Kidney tubule cell (primary cell): ENCODE measurements at places on chromosomes 2 and 18.
A peak's percentile ranks its signal among the peaks of the same experiment; 100 is the strongest.

GRCh38 chr18:1513519-1513918 lies 608.8 kb downstream of the ADCYAP1 start:
- DNase-seq: peak; percentile 2

GRCh38 chr2:86068136-86068588 lies 37.5 kb downstream of the POLR1A start:
- DNase-seq: peak; percentile 75

GRCh38 chr2:240988571-240989271 lies 9.7 kb upstream of the SNED1 start:
- no peak for DNase-seq

DNA sequence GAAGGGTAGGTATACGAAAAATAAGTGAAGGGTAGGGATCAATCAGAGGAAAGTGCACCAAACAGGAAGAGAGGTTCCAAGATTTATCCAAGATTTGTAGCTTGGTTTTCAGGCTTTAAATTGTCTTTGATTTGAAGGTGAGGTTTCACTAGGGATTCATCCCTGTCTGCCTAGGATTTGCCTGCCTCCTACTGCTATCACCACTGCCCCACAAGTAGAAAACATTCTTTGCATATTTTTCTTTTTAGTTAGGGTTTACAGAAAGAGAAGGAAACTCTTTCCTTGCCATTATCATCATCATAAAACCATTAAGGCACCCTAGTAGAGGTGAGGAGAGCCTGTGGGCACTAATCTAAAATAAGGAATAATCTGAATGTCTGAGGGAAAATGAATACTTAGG lies 45.8 kb upstream of the TANC1 start:
- no peak for DNase-seq

- DNase-seq: peak; percentile 66
These were observed 64.2 kb upstream of the TMEM17 start for GRCh38 chr2:62569907-62570841.

- DNase-seq: peak; percentile 65
These were observed 3.0 kb upstream of the FOSL2 start for GRCh38 chr2:28389399-28390240.

DNA sequence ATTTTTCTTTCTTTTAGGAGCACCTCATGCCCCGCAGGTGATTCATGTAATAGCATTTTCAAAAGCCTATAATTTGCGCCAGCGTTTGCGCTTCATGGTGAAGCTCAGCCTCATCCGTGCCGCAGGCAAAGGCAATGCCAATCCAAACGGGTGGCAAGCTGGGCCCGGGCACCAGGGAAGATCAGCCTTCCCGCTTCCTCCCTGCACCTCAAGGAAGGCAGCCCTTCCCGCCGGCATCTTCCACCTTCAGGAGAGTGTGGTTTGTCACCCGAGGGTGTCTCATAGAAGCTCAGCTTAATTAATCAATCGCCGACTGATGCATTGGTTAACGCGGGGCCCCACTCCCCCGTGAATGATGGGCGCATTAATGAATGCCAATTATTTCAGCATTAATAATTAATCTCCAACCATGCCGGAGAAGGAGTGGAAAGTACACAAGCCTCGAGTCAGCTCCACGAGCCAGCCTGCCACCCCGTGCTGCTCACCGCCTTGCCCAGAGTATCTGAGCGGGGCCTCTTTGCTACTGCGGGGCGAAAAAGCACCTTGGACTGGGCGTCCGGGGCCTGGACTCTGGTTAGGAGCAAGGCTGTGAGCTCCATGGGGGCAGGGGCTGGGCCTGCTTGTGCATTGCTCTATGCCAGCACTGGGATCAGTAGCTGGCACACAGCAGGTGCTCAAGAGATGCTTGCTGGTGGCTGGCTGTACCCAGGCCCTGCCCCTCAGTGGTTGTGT lies 13.0 kb downstream of the INHBB start:
- no peak for DNase-seq

- no peak for DNase-seq
These were observed 82.0 kb downstream of the DNMT3A start for GRCh38 chr2:25259737-25260124.

DNA sequence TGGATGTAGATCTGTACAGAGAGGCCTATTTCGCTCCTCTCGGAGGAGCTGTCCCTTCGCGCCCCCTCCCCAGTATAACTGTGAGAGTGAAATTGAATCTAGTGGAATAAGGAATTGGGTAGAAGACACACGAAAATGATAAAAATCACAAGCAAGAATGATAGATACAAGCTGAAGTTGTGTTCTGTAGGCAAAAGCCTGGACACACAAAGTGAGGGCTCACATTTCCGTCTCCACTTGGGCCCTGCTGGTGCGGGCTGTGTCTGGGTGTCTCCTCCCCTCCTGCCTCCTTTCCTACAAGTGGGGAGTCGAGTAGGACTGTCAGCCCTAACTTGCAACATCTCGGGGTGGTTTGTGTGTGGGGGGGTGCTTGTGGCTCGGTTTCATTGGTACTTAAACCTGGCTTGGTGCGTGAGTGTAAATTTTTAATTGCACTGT lies 457 bp upstream of the SP9 start:
- DNase-seq: no peak

- DNase-seq: peak; percentile 6
These were observed 138.2 kb upstream of the NRP2 start for GRCh38 chr2:205543937-205544702.

GRCh38 chr2:82120654-82121053 lies 1816.1 kb upstream of the LRRTM1 start:
- no peak for DNase-seq

DNA sequence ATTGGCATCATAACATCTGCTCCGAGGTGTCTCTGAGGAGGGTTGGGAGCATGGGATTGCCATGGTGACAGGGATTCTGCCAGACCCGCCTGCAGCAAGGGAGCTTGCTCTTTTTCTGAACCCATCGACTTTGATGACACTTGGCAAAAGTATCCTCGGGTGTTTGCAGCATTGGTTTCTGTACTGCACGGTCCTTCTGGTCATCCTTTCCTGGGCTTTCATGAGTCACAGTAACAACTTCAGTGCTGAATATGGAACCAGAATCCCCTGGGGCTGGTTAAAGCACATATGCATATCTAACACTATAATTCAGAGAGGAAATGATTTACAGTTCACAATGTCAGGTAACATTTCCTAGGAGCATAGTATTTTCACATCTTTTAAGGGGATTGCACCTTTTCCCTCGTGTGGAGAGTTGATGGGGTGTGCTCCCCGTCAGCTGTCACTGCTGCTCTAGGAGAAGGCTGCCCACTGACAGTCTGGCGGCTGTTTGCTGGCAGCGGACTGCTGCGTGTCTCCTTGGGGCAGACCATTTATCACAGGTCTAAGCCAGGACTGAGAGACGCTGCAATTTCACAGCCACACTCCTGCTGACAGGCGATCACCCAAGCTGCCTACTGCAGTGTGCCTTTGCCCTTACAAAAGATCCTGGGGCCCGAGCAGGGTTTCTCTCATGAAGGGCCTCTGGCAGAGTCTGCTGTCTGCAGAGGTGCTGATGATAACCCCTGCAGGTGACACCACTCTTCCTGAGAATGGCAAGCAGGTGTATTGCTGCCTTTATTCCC lies 425.3 kb downstream of the THSD7B start:
- no peak for DNase-seq

GRCh38 chr18:75204732-75205513 lies 4.0 kb downstream of the PTGR3 start:
- DNase-seq: peak; percentile 15

GRCh38 chr2:71859211-71859847 lies 288.3 kb downstream of the CYP26B1 start:
- no peak for DNase-seq

GRCh38 chr2:177983183-177983788 lies 89.3 kb downstream of the PDE11A start:
- DNase-seq: peak; percentile 70

- no peak for DNase-seq
These were observed 21.1 kb downstream of the CRACDL start for GRCh38 chr2:98914713-98915580.

DNA sequence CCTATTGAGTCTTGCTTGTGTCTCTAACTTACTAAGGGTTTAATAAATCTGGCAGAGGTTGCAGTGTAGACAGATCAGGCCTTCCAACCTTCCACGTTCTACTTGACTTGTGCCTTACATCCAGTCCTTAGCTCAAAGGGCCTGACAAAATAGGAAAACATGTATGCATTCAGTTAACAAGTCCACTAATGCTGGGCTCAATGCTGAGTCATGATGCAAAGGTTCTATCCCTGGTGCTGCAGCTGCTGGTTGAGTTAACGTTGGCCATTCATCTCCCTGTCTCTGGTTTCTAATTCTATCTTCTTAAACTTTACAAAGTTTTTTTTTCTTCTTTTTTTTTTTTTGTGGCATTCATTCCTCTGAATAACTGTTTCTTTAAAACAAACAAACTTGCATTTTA lies 46.3 kb upstream of the ITGB6 start:
- DNase-seq: peak; percentile 60

- peak; percentile 64 for DNase-seq
These were observed 186.6 kb downstream of the MTX2 start for GRCh38 chr2:176455816-176456291.

DNA sequence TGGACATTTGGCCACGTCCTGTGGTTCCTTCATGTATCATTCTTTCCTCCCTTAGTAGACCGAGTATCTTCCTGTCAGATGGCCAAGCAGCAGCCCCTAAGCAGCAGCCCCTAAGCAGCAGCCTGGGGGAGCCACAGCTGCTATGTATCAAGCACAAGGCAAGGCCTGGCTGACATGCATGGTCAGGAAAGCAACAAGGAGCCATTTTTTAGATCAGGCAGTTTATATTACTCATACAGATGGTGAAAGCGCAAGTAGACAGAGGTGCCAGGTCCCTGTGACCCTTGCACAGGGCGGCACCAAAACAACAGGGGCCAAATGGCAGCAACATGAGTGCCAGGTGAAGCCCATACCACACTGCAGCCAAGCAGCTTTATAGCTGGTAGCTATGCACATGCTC lies 22.1 kb downstream of the CHCHD5 start:
- no peak for DNase-seq

DNA sequence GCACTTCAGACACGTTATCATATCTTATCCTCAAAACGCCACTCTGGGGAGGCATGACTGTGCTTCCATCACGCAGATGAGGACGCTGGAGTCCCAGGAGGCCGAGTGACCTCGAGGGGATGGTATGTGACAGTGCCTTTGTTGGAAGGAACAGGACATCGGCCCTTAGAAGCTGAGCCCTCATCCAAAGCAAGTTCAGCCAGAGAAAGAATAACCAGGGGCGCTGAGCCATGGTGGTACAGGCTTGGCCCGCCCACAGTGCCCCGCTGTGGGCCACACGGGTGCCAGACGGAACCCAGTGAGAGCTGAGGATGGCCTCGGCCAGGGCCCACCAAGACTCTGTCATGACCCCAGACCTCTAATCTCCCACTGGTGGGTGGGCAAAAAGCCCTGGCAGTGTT lies 31.3 kb downstream of the HS1BP3 start:
- peak; percentile 62 for DNase-seq

DNA sequence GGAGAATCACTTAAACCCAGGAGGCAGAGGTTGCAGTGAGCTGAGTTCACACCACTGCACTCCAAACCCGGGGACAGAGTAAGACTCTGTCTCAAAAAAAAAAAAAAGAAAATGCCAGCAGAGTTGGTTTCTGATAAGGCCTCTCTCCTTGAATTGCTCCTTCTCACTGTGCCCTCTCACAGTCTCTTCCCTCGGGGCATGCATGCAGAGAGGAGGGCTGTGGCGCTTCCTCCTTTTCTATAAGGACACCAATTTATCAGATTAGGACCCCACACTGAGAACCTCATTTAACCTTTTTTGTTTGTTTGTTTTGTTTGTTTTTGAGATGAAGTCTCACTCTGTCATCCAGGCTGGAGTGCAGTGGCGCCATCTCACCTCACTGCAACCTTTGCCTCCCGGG lies 110.5 kb downstream of the ZFP36L2 start:
- DNase-seq: no peak

- no peak for DNase-seq
These were observed 60.7 kb upstream of the ITGA6 start for GRCh38 chr2:172366596-172367150.

DNA sequence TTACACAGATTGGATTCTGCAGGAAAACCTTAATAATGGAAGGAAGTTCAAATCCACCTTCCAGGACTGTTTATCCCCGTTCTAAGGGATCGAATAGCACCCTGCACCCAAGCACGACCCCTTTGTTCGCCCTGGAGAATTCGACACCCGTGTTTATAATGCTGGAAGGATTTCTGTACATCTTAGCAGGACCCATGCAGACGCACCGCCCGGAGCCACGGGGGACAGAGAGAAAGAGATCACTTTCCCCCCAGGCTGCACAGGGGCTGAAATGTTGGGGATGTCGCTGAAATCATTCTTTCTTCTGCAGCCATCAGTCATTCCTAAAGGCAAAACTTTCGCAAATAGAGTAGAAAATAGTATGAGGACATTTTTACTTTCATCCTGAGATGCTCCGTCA lies 238.7 kb upstream of the SALL3 start:
- no peak for DNase-seq

- DNase-seq: no peak
These were observed 83.1 kb downstream of the SEPTIN10 start for GRCh38 chr2:109530712-109531111.

DNA sequence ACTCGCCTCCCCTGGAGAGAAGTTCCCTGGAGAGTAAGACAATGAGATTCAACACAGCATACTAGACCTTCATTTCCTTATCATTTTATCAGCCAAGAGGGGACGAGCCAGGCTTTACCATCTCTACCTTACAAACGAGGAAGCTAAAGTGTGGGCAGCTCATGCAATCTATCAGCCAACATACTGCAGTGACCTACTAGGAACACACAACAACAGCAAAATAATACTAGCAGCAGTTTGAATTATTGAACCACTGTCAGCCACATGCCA lies 60.0 kb upstream of the TEX51 start:
- DNase-seq: no peak

DNA sequence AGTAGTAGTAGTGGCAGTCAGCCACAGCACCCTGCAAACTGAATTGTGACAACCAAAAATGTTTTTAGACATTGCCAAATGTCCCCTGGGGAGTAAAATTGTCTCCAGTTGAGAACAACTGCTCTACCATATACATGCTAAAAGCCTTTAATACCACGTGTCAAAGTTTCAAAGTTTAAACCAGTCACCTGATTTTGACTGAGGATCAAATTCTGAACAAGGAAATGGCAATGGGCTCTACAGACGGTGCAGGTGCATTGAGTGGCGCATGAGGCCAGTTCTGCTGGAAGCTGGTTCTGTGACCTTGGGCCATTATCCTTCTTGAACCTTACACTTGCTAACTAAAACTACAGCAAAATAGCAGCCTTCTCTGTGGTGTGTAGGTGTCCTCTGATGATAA lies 85.0 kb downstream of the LIPG start:
- no peak for DNase-seq

GRCh38 chr2:242012956-242013764 lies 143.6 kb downstream of the RTP5 start:
- DNase-seq: no peak

DNA sequence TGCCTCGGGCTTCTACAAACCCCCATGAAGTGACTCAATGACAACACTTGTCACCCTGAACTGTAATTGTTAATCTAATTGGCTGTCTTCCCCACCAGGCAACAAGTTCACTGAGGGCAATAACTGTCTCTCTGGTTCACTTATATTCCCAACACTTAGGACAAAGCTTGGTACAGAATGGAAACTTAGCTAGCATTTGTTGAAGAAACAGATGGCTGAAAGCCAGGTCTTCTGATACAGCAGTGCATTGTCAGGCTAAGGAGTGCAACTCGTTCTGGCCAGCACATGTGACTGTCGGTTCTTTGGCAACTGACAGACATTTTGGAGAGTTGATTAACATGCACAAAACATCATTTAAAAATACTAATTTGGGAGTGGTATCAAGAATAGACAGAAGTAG lies 14.6 kb upstream of the DNAJC27 start:
- no peak for DNase-seq

GRCh38 chr2:86623043-86623493 lies 597 bp downstream of the RNF103 start:
- no peak for DNase-seq
